ENCODE measurements at places on chromosomes 13 and 19.

GRCh38 chr13:44894001-44894770, 95.1 kb downstream of the NUFIP1 start:
- DNase-seq, result no peak

GRCh38 chr13:73987618-73988017, 146.6 kb downstream of the KLF12 start:
- DNase-seq, result no peak

- no peak for DNase-seq
Observed at GRCh38 chr13:67416047-67416925, 186.2 kb upstream of the PCDH9 start.

- DNase-seq, result no peak
Observed at GRCh38 chr19:49749055-49749716, 13.9 kb downstream of the TSKS start.

DNA sequence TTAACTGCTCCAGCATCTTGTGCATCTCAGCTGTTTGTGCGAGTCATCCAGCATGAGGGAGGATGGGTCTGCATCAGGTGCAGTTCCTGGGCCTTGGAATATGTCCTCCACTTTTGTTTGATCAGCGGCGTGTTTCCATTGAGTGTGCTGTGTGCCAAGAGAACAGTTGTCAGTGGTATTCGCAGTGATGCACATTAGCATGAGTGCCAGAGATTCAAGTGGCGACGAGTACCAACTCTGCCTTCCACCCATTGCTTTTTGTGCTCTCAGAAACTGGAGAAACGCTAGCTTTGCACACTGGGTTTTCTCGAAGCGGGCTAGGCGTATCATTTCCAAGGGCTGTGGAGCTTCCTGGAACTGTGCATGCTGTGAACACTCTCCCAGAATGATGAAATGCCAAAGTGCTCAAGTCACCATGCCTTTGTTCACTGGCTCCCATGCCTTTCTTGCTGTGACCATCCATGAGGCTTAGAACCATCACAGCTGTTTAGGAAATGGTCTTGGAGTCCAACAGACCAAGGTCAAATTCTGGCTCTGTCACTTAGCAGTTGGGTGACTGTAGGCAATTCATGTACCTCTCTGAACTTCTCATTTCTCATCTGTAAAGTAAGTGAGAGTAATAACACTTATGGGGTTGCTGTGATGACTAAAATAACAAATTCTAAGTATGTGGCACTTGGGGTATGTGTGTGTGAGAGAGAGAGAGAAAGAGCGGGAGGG, 18.4 kb downstream of the LRCH1 start:
- no peak for DNase-seq

DNA sequence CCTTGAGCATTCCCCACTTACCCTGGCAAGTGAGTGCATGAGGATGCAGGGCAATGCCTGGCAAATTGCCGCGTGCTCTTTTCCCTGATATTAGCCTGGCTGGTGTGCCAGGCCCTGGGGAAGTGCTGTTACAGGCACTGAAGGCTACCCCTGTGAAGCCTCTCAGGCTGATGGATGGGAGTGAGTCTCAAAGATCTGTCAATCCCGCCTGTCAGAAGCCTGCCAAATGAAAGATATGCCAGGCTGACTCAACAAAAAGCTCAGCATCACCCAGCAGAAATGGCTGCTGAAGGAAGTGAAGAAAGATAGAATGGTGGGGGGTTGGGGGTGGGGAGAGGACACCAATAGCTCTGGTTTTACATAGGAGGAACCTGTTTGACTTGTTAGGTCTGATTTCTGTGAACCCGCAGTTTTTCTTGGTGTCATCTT, 112.1 kb downstream of the LACC1 start:
- no peak for DNase-seq

GRCh38 chr13:92640936-92641335, 585.7 kb upstream of the GPC6 start:
- DNase-seq, result no peak

- no peak for DNase-seq
Observed at GRCh38 chr19:8366961-8367326, 3.0 kb downstream of the ANGPTL4 start.

DNA sequence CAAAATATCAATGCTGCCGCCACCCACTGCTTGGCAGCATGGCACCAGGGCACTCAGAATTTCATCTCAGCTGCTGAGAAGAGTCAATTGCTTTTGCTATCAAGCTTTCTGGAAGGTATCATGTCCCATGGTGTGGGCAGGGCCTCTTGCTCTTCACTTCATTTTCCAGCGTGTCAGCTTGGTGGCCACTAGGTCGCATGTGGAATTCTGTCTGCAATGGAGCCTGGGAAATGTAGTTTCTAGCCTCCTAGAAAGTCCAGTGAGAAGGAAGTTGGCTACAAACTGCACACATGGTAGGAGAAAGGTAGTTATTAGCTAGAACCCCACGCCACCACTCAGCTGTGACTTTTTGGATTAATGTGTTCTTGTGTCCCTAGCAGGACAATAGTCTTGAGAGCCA, 105.3 kb downstream of the MYO16 start:
- no peak for DNase-seq

- DNase-seq, result peak; percentile 98
Observed at GRCh38 chr19:58439576-58440554, at the start of gene ZNF132. ZNF132 (minus strand) TSS chr19:58440153; CDS start chr19:58439821, 332 bp downstream.

DNA sequence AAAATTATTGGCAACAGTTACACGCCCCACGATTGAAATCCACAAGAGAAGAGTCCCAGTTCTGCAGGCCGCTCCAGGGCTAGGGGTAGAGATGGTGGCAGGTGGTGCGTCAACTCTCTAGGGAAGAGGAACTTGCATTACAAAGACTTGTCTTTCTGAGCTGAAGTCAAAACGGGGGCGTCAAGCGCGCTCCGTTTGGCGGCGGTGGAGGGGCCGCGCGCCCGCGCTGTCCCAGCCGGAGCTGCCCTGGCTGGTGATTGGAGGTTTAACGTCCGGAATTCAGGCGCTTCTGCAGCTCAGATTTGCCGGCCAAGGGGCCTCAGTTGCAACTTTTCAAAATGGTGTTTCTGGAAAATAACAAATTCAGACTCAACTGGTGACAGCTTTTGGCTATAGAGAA, 38.9 kb downstream of the SOX1 start:
- no peak for DNase-seq

GRCh38 chr19:47699360-47699917, 13.8 kb upstream of the EHD2 start:
- peak; percentile 39 for DNase-seq

DNA sequence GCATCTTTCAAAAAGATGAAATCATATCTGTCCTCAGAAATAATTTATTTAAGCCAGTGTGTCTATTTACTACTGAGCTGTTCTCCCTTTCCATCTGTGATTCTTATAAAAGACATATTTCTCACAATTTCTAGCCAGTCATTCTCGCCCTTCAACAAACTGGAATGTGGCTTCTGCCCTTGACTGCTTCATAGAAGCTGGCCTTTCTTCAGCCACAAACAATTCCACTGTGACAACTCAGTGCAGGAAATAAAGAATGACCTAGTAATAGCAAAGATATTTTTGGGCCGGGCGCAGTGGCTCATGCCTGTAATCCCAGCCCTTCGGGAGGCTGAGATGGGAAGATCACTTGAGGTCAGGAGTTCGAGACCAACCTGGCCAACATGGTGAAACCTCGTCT, 655.5 kb downstream of the PCDH9 start:
- DNase-seq, result no peak

GRCh38 chr19:46697204-46697960, 19.5 kb downstream of the PRKD2 start:
- no peak for DNase-seq

- no peak for DNase-seq
Observed at GRCh38 chr13:29619995-29620394, 24.5 kb upstream of the SLC7A1 start.

GRCh38 chr19:37128821-37129177, 43.7 kb downstream of the ZNF585A start:
- DNase-seq, result no peak

GRCh38 chr13:112510987-112511685, 76.8 kb downstream of the TUBGCP3 start:
- DNase-seq, result no peak

- DNase-seq, result no peak
Observed at GRCh38 chr13:26895081-26895807, 134.7 kb upstream of the GPR12 start.

- no peak for DNase-seq
Observed at GRCh38 chr13:110925023-110925612, 10.2 kb upstream of the ANKRD10 start.

- DNase-seq, result peak; percentile 81
Observed at GRCh38 chr13:99339736-99340397, 32.7 kb upstream of the GPR183 start.

GRCh38 chr19:55041627-55042343, 3.7 kb upstream of the GP6 start:
- no peak for DNase-seq

DNA sequence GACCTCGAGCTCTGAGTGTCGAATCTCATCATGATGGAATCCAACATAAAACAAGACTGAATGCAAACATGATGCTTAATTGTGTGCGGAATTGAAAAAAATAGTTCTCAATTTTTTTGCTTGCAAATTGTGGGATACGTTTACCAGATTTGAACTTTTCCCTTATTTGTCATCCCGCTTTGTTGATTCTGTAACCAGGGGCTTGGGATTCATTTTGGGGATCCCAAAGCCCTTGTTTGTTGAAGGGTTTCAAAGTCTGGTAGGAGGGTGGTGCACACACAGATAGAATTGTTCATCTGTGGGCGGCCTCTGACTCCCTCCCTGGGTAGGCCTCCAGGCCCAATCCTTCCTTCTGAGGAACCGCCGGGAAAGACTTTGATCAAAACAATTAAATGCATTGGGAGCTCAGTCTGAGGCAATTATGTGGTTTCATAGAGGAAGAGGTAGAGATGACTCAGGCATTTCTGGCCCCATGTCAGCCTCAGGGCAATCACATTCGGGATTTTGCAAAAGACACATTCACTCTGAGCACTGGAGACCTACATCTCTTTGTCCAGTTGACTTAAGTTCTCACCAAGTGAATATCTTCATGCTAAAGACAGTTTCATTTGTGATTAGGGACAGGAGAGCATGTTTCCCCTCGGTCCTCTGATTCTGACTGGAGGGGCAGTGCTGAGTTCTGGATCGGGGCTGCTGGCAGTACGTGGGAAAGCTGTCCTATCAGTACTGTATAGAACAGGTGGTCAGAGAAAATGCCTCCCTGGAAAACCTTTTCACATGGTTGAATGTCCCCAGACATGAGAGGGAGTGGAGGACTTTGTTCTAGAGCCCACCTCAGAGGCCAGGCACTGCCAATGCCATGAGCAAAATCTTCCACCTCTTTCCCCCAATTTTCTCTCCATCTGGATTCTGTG, 27.8 kb upstream of the IGFL4 start:
- DNase-seq, result no peak

GRCh38 chr19:15419413-15420025, 731 bp upstream of the AKAP8L start:
- no peak for DNase-seq

- DNase-seq, result no peak
Observed at GRCh38 chr13:107379407-107380155, 811.6 kb upstream of the ARGLU1 start.

GRCh38 chr19:44050740-44051649, 841 bp upstream of the ZNF223 start:
- peak; percentile 8 for DNase-seq

DNA sequence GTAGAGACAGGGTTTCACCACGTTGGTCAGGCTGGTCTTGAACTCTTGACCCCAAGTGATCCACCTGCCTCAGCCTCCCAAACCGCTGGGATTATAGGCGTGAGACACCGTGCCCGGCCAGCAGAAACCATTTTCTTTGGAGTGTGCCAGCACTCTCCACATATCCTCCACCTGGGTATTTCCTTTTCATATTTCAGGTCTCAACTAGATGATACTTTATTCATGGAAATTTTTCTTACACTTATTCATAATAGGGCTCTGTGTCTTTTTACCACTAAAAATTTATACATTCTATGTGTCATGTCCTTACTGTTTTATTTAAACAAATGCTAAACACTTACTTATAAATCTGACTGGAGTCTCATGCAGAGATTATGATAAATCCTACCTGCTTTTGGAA, 305.9 kb downstream of the PCDH20 start:
- no peak for DNase-seq

DNA sequence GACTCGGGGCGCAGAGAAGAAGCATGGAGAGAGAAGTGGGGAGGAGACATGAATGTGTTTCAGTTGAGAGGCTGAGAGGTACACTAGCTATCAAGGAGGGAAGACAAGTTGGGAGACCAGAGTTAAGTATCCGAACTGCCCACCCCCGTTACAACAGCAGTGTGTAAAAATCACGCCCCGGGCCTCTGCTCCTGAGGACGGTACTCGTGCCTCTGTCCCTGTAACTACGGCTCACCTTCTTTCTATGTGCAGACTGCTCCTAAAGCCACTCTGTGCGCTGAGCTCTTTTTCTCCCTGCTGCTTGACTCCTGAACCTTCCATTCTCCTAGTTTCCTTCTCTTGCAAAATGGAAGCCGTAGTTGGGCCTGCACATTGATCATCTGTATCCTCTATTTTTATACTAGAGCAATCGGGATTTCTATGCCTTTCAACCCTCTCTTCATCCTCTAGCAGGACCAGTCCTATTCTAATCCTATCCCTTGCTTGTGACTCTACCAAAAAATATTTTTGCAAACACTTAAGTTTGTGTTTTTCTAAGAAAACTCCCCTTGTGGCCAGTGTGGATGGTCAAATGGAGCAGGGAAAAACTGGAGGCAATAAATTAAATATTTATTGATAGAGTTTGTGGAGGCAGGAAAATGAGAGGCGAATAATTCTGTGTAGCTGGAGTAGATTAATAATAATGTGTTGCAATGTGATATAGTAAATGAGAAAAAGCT, 569 bp downstream of the POLR1D start:
- DNase-seq, result peak; percentile 10

- DNase-seq, result no peak
Observed at GRCh38 chr19:50896591-50897190, 14.5 kb downstream of the KLK4 start.

DNA sequence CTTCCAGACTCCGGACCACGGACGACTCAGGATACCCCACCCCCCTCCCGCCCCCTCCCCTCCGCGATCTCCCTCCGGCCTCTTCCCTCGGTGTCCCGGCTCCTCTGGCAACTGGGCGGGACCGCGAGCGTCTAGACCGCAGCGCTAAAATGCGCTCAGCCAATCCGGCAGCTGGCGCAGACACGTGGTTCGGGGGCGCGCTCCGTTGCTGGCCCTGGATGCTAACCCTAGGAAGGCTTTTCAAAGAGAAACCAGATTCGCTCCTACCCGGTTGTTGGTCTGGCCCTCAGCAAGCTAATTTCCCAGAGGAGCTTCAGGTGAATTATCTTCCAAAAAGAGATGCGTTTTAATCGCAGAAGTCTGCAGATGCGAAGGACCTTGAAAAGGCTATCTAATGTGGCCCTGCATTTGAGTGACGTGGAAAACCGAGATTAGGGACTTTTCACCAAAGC, at the start of gene DZIP1:
Gene DZIP1 (minus strand): TSS at position 106 of the 452 bp plus-strand sequence. CDS start 2,677 bp downstream, outside the sequence.
- no peak for DNase-seq
